Endodermal cell (in vitro differentiated cells): ENCODE measurements at places on chromosomes 2 and 18. TPM values are rescaled to one million over a fixed set of nuclear protein-coding genes. Genes with fewer than 3 reads are reported as not detected.

Gene TLX2
- total RNA-seq, result 0.27 to 0.53 TPM in 2 of 3 replicates, not detected in the other

Gene PRR30
- total RNA-seq, result not detected in 3 replicates

Gene MTX2
- 34.1 and 34.5 TPM in 2 replicates for total RNA-seq

Gene TDRD15
- total RNA-seq, result 0.27 to 0.33 TPM in 2 of 3 replicates, not detected in the other

Gene NCL
- total RNA-seq, result 774 and 848 TPM in 2 replicates

Gene HOXD4
- total RNA-seq, result not detected in 2 replicates

Gene EVX2
- not detected in 3 replicates for total RNA-seq

Gene PLB1
- total RNA-seq, result 0.35 and 0.77 TPM in 2 replicates

Gene CIB4
- total RNA-seq, result not detected in 2 replicates

Gene ATP6V1C2
- 0.26 and 0.27 TPM in 2 replicates for total RNA-seq

Gene AOX1
- total RNA-seq, result 6.4 and 8.8 TPM in 2 replicates

Gene TWIST2
- total RNA-seq, result 0.75 TPM in 1 of 3 replicates, not detected in the others

Gene MATN3
- total RNA-seq, result 43.7 to 53.4 TPM (median 44.7 TPM) in 3 replicates

Gene ATF2
- 46.2 and 53.0 TPM in 2 replicates for total RNA-seq

Gene CRYBA2
- 1.3 to 2.6 TPM (median 1.4 TPM) in 3 replicates for total RNA-seq

Gene IL1R1
- total RNA-seq, result 3.0 and 3.8 TPM in 2 replicates

Gene CXCR1
- total RNA-seq, result not detected in 3 replicates

Gene NDUFAF7
- total RNA-seq, result 52.9 and 54.4 TPM in 2 replicates

Gene AAK1
- 29.6 to 40.5 TPM (median 34.7 TPM) in 3 replicates for total RNA-seq
